ENCODE measurements at places on chromosomes 7 and 10.

- DNase-seq, result no peak
Measured at GRCh38 chr7:151064454-151064853, 5.1 kb downstream of the SLC4A2 start.

GRCh38 chr7:100603726-100604027, 1.5 kb downstream of the PCOLCE start:
- no peak for DNase-seq

GRCh38 chr10:6005856-6006395, 28.6 kb upstream of the IL15RA start:
- DNase-seq, result no peak

DNA sequence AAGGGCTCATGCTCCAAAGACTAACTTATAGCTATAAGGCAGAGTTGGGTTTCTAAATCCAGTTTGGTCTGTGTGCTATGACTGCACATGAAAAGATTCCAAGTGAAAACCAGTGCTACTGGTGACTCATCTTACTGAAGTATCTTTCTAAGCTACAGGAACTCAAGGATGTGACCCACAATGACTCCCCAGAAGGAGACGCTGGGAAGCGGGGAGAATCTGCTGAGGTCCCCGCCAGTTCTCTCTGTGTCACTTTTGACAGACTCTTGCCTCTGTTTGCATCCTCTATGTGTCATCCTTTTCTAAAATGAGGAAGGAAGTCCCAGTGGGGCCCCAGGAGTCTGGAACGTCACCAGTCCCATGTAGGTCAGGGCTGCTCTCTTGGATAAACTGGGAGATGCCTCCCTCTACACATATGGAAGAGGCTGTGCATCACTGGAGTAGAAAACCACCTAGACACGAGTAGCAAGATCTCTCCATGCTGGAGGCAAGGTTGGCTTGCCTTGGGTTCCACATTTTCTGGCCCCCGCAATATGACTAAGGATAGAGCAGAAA, 28.8 kb upstream of the GPR26 start:
- no peak for DNase-seq

DNA sequence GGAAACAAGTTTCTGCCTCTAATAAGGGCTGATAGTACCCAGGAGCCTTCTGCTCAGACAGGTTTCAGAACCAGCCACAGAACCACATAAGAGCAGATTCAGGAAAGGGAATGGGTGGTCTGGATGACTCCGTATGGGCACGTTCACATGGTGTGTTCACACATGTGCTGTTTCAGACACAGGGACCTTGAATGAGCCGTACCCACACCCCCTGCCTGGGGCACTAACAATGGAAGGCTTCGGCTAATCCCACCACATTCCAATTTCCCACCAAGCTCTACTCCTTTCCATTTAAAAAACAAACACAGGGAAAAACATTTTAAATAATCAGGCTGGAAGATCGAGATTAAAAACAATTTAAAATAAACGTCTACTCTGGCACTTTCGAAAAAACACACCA, 217.3 kb downstream of the GRID1 start:
- no peak for DNase-seq

GRCh38 chr10:48604991-48605508, at the start of gene ARHGAP22:
Gene ARHGAP22 (minus strand): TSS chr10:48605073. CDS start chr10:48604796, 277 bp downstream.
- DNase-seq, result peak; percentile 4

DNA sequence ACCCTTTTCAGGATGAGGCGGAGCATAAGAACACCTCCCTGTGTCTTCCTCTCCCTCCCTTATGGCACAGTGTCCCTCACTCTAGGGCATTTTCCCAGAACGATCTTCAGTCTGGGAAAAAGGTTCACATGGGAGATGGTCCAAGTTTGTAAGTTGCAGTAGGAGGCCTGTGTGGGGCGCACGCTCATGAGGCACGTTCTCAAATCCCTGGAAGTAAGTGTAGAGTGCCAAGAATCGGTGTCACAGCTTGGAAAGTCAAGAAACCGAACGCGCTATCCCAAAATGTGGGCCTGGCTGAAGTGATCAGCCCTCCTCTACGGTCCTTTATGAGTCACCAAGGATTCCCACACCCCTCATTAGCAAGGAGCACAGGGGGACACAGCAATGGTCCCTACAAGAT, 23.9 kb upstream of the SMARCD3 start:
- DNase-seq, result no peak

DNA sequence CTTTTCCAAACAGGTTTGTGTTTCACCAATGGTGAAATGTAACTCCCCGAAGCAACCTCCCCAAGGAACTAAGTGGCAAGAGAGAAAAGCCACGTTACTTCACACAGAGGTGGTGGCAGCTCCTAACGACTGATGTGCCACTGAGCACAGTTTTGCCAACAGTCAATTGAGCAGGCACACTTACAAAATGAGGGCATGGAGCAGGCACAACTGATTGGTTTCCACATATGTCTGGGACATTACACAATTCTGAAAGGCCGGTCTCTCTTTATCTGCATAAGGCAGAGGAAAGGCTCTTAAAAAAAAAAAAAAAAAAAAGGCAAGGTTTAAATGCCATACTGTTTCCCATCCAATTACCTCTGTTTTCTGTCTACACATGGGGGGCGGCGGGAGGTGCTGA, 86.7 kb downstream of the GFRA1 start:
- no peak for DNase-seq

GRCh38 chr7:32143301-32143700, 73.1 kb upstream of the PDE1C start:
- DNase-seq, result no peak

- no peak for DNase-seq
Measured at GRCh38 chr10:60237977-60238758, 151.5 kb downstream of the ANK3 start.

DNA sequence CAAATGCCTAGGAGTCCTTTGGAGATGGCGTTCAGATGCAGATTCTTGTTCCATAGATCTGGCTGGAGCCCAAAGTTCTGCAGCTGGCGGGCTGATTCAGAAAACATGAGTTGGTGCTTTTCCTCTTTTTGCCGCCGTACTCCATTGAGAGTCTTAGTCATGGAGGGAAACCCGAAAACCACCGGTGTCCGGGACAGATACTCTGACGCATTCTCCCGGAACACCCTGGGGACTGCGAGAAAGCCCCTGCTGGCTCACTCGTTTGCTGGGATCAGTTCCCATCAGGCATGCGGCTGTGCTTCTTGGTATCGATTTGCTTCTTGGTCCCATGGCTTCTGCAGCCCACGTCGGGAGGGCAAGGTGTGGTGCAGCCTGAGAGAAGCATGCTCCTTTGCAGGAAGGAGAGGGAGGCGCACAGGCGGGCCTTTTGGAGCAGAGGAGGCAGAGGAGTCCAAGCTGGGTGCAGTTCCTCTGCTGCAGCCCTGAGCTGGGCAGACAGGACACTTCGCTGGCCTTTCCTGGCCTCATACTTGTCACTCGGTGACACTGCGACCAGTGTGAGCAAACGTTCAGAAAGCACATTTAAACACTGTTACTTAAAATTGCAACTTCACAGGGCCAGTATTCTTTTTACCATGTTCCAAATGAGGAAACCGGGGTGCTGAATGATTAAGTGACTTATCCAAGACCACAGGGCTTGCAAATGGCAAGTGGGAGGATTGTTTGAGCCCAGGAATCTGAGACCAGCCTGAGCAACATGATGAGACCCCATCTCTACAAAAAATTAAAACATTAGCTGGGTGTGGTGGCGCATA, 30.6 kb upstream of the PFKFB3 start:
- DNase-seq, result peak; percentile 17

GRCh38 chr7:289209-289755, 688 bp upstream of the FOXL3 start:
- no peak for DNase-seq

- no peak for DNase-seq
Measured at GRCh38 chr7:46784732-46785131, 797.2 kb downstream of the TNS3 start.

GRCh38 chr7:3301449-3301731, 338 bp downstream of the SDK1 start:
- no peak for DNase-seq

DNA sequence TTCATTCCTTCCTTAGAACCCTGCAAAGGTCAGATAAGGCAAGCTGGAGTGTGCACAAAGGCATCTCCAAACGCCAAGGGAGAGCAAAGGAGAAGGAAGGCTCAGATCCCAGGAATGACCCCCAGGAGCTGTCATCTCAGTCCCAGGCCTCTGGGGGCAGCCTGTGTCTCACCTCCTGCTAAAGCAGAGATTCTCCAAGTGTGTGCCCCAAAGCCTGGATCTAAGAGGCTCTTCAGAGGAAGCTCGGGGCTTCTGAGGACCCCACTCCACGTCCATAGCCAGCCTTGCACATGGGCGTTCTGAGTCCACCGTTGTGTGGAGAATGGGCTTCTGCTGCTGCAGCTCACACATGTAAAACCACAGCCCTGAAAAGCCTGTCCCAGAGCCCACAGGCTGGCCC, 5.1 kb upstream of the GRID1 start:
- DNase-seq, result no peak

DNA sequence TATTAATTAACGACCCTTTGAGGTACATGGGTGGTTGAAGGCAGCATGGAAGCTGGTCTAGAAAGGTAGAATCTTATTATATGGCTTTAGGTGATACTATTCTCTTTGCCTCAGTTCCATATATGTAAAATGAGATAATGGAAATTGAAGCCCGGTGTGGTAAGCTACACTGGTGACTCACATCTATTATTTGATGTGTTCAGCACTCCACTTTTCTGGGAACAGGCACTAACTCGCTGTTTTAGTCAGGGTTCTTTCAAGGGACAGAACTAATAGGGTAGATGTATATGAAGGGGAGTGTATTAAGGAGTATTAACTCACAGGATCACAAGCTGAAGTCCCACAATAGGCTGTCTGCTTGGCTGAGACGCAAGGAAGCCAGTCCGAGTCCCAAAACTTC, 4.4 kb upstream of the TRUB1 start:
- DNase-seq, result no peak

DNA sequence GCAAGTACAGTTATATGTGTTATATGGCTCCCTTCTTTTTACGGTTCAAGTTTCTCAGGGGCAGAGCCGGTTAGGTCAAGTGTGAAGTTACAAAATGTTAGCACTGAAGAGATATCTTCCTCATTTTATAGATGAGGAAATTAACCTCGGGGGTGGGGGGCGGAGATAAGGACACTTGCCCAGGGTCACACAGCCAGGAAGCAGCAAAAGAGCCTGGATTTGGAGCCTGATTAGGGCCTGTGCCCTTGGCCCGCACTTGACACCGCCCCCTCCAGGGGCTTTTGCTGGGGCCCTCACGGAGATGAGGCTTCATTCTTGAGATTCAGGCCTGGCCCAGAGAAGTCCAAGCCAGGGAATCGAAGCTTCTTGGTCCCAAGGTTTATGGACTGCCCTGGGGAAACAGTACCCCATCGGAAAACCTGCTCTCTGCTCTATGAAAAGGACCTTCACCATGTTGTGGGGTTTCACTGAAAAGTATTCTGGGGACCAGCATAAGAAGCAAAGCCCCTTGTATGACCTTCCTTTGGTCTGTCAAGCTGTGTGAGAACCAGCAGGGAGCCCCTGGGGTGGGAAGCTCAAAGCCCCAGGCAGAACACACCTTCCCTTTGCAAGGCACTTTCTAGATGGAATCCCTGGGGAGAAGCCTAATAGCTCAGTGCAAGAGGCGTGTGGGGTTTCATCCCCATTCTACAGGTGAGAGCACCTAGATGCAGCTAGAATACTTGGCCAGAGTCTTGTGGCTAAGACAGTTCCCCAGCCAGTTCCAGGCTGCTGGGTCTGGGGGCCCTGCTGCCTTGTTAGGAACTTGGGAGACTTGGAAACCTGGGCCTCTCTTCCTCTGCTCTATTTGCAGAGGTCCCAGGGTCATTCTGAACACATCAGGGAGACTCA, 21.9 kb downstream of the UNC5B start:
- no peak for DNase-seq

DNA sequence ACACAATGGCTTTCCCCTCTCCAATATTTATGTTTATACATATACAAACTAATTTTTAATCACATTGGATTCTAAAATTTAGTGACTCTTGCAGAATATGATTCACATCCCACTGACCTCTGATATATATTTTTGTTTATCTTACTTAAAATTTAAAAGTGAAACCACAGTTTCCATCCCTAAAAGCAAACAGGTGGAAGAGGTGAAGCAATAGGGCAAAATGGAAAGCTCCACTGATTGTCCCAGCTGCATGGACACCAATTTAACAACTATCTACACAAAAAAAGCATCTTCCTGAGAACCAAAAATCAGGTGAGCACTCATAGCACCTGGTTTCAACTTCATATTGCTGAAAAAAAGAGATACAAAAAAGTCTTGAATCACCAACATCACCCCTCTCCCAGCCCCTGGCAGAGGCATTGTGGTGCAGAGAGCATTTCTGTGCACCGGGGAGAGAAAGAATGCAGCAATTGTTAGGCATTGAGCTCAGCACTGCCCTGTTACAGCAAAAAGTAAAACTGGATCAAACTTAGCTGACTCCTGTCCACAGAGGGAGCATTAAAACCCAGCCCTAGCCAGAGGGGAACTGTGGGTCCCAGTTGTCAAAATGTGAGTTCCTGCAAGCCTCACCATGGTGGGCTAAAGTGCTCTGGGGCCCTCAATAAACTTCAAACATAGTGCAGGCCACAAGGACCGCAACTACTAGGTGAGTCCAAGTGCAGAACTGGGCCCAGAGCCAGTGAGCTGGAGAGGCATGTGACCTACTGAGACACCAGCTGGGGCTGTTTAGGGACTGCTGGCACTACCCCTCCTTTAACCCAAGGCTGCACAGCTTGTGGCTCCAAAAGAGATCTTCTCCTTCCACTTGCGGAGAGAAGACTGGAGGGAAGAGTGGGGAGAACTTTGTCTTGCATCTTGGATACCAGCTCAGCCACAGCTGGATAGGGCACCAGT, 92.1 kb downstream of the SIRT1 start:
- DNase-seq, result no peak

GRCh38 chr10:91185239-91185875, 35.1 kb upstream of the PCGF5 start:
- DNase-seq, result no peak

GRCh38 chr7:23205909-23206767, 24.3 kb downstream of the NUP42 start:
- no peak for DNase-seq

DNA sequence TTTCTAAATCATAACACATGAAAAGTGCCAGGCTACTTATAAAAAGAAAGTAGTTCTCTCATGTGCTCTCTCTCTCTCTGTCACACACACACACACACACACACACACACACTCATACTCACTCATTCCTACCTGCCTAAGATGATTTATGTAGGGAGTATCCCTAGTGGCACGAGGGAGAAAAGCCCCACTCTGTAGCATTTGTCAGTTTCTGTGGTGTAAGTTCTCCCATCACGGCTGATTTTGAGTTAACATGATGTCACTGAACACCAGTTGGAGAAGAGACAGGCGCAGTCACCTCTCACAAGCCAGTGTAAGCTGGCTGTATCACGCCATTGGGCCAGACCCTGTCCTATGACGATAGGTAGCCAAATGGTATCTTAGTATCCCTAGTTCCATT, 395.4 kb downstream of the SFMBT2 start:
- no peak for DNase-seq

- no peak for DNase-seq
Measured at GRCh38 chr10:133134411-133135115, 25.5 kb upstream of the KNDC1 start.

- DNase-seq, result no peak
Measured at GRCh38 chr10:43252166-43252782, 14.6 kb downstream of the RASGEF1A start.

DNA sequence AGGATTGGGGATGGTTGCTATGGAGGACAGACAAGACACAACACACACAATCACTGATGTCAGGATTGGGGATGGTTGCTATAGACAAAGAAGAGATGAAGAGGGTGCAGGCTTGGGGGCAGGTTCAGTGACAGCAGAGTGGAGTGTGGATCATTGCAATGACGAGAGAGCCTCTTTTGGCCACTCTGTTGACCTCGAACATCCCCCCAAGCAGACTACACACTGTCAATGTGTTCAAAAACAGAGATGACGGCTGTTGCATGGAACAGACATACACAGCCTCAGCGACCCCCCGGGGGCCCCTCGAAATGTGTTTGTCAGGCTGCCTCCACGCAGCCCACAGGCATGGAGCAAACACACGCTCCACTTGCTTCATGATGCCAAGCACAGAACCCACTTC, 133.0 kb downstream of the PTPRN2 start:
- DNase-seq, result no peak

All from stimulated activated CD4-positive, alpha-beta T cell treated with anti-CD3 and anti-CD28 coated beads, Interleukin-4, amount 100 ng/mL, for 4 hours (primary cell).